Activated T-cell treated with anti-CD3 and anti-CD28 coated beads for 1 hour (primary cell): ENCODE measurements at places on chromosomes 12 and 14.

DNA sequence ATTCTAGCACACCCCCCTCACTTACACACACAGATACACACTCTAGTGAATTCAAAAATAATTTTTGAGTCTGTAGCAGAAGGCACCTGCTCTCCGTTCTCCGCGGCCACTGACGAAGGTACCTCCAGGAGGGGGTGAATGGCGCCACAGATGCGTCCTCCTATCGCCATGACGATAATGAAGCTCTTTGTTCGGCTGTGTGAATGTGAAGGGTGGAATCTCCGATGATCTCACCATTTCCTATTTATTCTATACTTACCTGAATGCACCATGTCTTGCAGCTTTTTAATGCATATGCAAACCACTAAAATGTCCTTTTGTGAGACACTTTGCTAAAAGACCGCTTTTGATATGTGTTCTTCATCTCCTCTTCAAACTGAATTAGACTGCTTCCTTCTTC, 162.7 kb downstream of the EGLN3 start:
- no peak for DNase-seq

DNA sequence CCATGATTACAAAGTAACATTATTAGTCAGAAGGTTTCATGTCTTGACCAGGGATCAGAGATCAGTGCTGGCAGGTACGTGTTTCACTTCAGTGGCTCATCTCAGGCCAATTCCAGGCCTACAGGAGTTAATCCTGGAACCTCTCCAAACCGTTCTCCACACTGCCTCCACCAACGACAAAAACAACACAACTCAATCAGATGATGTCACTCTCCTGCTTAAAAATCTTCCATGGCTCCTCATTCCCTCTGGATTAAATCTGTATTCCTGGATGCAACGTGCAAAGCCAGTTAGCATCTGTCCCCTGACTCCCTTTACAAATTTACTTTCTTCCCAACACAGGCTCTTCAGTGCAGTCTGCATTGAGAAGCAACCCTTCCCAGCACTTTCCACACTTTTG, 34.3 kb upstream of the TXNRD1 start:
- no peak for DNase-seq

DNA sequence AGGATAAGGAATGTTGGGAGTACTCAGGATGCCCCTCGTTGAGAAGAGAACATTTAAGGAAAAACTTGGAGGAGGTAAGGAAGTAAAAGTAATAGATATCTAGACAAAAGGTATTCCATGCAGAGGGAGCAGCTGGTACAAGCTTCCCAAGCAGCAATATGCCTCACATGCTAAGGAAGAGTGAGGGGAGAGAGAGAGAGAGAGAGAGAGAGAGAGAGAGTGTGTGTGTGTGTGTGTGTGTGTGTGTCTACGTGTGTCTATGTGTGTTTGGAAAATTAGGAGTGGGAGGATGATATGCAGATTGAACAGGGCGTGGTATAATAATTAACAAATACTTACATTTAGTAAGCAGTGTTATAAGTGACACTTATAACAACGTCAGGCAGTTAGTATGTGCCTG, 9.2 kb upstream of the PARP11 start:
- DNase-seq = no peak

- DNase-seq = no peak
Observed at GRCh38 chr12:11719678-11720099, 70.2 kb downstream of the ETV6 start.

DNA sequence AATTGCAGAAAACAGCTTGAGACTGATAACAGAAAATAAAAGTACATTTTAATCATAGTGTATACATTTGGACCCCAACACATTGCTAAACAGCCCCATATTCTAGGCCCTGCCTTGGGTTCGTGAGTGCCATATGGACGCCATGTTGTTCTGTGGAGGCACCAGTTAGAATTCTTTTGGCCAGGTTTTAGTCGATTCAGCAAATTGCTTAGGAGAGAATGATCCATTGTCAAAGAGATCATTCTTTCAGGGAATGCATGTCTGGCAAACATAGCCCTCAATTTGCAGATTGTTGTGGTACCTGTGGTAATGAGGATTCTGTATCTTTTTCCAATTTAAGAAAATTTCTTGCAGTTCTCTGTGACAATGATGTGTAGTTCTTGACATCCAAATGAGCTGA, 183.6 kb upstream of the DDHD1 start:
- no peak for DNase-seq

DNA sequence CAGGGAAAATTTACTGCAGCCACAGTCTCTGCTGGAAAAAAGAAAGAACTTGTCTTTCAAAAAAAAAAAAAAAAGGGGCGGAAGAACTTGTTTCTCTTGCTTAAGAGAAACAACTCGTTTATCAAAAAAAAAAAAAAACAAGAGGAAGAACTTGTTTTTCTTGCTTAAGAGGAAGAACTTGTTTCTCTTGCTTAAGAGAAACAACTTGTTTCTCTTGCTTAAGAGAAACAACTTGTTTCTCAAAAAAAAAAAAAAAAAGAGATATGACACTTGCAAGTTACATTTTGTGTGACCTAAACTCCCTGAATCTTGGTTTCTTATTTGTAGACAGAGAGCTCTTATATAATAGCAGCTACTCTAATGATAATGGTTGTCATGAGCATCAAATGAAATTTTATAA, 44.7 kb upstream of the USP15 start:
- DNase-seq = no peak

GRCh38 chr14:29098656-29099055, 332.1 kb downstream of the FOXG1 start:
- DNase-seq = no peak

DNA sequence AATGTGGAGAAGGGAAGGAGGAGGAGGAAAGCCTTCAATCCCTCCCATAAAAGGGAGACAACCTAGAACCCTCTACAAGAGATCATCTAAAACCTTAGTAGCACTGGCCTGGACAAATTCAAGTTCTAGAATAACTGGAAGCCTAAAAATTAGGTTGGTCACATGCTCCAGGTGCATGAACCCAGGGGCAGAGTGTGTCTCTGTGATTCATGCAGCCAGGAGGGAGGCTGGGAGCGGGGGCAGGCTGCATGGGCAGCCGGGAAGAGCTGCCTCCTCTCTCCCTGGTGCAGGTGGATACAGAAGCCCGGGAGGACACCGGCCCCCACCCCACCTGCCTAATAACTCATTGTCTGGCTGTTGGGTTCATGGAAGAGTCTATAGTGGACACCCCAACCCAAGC, 38.6 kb downstream of the CCDC85C start:
- DNase-seq = no peak

- DNase-seq = no peak
Observed at GRCh38 chr12:86407620-86408208, 151.5 kb upstream of the MGAT4C start.

DNA sequence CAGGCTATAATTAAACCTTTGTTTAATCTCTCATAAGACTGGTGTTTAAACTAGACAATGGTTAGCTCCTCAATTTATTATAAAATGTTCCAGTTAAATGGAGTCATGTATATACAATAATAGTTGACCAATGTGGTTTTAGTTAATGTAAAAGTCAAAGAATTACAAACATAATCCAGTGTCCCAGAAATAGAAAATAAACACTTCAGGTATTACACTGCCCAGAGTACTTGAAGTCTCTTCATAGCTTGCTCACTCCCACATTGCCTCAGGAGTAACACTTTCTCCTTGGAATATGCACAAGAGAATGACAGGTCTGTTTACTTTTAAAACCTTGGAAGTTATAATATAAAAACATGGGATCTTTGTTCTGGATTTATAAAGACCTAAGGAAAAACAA, 60.5 kb downstream of the SLC38A1 start:
- no peak for DNase-seq

DNA sequence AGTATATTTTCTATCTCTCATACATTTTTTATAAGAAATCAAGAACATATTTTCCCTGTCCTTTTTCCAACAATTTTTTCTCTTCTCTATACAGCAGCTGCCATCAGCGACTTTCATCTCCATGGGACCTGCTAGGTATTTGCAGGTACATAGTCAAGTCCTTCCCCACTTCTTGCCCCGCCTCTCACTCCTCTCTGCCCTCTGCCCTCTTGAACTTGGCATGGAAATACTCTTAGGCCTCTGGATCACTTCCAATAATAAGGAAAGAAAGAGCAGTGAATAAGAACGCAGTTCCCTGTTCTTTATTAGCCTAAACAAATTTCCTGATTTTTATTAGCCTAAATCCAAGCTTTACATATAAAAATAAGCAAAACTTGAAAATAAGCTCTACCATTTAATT, 353.1 kb downstream of the SEC23A start:
- no peak for DNase-seq

DNA sequence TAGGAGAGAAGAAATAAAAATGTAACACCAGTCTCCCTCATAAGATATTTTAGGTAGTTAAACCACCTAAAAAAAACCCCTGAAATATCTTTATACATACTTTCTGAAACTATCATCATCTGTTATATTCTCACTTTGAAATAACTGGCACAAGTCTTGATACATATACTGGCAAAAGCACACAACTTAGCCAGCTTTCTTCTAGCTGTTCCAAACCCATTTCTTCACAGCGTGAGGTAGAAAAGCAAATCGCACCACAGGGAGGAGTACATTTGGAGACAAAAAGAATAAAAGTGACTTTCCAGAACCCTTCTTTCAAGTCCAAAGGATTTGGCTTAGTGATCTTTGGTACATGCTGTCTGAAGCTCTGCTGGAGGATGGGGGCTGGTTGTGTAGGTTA, 78.5 kb downstream of the RERG start:
- no peak for DNase-seq

DNA sequence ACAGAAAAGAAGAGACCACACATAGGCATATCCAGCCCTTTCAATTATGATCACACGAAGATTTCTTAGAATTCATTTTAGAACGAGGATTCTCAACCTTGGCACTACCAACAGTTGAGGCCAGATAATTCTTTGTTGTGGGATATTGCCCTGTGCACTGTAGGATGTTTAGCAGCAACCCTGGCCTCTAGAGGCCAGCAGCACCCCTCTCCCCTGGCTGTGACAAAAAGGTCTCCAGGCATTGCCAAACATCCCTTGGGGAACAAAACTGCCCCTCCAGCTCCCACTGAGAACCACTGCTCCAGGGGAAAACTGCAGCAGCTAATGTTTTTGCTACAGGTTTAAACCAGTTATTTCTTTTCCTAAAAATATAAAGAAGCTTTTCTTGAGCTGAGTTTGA, 7.1 kb downstream of the NT5DC3 start:
- DNase-seq = no peak

- no peak for DNase-seq
Observed at GRCh38 chr14:52069307-52070050, 620 bp upstream of the NID2 start.

DNA sequence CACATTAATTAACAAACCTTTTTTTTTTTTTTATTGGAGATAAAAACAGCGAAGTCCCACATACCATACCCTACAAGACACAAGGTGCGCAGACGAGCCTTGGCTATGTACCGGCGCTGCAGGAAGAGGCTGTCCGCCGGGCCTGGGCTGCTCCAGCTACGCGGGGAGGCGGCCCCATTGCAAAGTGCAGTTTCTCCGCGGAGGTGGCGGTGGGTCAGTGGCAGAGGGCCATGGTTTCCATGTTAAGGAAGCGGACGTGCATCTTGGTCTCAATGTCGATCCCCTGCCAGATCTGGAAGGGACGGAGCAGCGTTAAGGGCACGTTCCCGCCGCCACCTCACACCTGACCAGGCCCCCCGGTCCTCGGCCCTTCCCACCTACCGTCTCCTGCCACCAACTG, 60.3 kb downstream of the TESC start:
- DNase-seq = no peak

- DNase-seq = no peak
Observed at GRCh38 chr12:53726946-53727309, 324 bp downstream of the CALCOCO1 start.

- no peak for DNase-seq
Observed at GRCh38 chr12:50953047-50953446, 703 bp downstream of the HIGD1C start.

- no peak for DNase-seq
Observed at GRCh38 chr12:125050446-125050845, 14.8 kb upstream of the AACS start.

- no peak for DNase-seq
Observed at GRCh38 chr12:42759622-42760273, 170.2 kb upstream of the PRICKLE1 start.

GRCh38 chr12:4934407-4935035, 24.8 kb downstream of the KCNA1 start:
- DNase-seq = no peak

- DNase-seq = no peak
Observed at GRCh38 chr12:1879633-1880032, 38.8 kb downstream of the CACNA2D4 start.

- no peak for DNase-seq
Observed at GRCh38 chr14:104643306-104643705, 38.7 kb upstream of the TMEM179 start.

GRCh38 chr14:75094896-75095295, 25.5 kb downstream of the ZC2HC1C start:
- no peak for DNase-seq

- DNase-seq = no peak
Observed at GRCh38 chr14:51962711-51963110, 26.6 kb upstream of the RTRAF start.

DNA sequence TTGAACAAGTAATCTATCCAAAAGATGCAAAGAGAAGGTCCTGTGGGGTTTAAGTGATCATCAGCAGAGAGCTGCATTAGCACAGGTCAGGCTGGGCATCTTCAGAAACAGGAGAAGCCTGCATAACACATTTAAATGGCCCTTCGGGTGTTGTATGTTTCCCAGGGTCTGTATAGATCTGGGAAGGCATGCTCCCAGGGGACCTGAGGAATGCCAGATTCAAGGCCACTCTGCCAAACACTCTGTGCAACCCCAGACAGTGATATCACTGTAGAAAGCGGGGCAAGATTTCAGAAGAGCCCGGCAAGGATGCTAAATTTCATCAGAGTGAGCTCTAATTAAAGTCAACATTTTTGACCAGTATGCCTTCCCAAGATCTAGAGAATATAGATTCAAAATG, 92.9 kb downstream of the ARMH4 start:
- no peak for DNase-seq

DNA sequence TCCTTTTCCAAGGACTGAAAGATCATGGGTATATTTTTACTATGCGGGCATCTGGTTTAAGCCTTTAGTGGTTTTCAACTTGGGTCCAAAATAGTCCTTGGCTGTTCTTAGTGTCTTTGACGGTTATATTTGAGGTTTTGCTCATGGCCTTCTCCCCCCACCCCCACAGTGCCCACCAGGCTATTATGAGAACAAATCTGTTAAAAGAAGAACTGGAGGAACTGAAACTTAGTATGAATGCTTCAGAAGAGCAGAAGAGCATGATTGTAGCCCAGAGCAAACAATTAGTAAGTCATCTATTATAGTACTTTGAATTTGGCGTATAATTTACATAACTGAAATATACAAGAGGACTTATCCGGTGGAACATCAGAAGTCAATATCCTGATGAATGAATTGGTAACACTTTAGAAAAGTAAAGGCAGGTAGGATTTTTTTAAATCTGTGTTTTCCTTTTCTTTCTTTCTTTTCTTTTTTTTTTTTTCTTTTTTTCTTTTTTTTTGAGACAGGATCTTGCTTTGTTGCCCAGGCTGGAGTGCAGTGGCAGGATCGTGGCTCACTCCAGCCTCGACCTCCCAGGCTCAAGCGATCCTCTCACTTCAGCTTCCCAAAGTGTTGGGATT, 71.8 kb upstream of the BCAT1 start:
- DNase-seq = no peak

GRCh38 chr12:50271724-50272247, 11.5 kb downstream of the LIMA1 start:
- no peak for DNase-seq
